ENCODE measurements at places on chromosomes 16 and 17. TPM values are rescaled to one million over a fixed set of nuclear protein-coding genes. Genes with fewer than 3 reads are reported as not detected.

UTP4 gene
- 13.1 TPM for total RNA-seq

GEMIN4 gene
- total RNA-seq: 7.7 TPM

DOC2A gene
- 1.1 TPM for total RNA-seq

TMEM186 gene
- total RNA-seq: 6.5 TPM

FBXW10 gene
- total RNA-seq: not detected

CENPX gene
- 144 TPM for total RNA-seq
